Activated T-helper 9 cell treated with anti-CD3 and anti-CD28 coated beads, Interleukin-2, amount 50 U/mL, for 16 hours (primary cell): ENCODE measurements at places on chromosomes 7 and 10.

- DNase-seq, result no peak
Observed at GRCh38 chr10:114869520-114869892, 47.9 kb downstream of the FHIP2A start.

DNA sequence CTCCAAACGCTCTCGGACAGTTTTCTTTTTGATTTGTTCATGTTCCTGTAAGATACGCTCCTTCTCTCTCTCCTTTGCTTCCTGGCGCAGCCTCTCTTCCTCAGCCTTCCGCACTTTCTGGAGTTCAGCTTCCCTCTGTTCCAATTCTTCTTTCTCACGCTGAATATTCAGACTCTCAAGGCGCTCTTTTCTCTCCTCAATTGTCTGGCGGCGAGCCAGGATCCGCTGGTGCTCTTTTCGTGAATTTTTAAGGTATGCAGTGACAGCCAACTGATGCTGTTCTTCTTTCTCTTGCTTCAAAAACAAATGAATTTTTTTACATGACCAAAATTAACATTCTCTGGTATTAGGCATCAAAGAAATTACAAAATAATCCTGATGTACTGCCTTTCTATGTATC, 22.6 kb downstream of the EIF3A start:
- DNase-seq, result no peak

DNA sequence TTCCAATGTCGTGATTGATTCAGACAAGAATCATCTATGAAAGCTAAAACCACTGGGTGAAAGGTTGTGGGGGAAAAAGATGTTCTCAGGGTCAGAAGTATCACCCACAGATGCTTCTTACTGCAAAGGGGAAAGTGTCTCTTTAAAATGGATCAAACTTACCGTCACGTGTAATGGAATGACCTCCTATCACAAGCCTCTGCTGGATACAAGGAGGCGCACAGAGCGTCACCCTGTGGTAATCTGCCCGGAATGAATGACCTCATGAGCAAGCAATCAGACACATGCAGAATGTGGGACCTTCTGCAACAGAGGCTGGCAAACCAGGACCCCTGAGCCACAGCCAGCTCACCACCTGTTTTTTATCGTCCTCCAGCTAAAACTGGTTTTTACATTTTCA, 33.0 kb downstream of the WIPF3 start:
- no peak for DNase-seq

DNA sequence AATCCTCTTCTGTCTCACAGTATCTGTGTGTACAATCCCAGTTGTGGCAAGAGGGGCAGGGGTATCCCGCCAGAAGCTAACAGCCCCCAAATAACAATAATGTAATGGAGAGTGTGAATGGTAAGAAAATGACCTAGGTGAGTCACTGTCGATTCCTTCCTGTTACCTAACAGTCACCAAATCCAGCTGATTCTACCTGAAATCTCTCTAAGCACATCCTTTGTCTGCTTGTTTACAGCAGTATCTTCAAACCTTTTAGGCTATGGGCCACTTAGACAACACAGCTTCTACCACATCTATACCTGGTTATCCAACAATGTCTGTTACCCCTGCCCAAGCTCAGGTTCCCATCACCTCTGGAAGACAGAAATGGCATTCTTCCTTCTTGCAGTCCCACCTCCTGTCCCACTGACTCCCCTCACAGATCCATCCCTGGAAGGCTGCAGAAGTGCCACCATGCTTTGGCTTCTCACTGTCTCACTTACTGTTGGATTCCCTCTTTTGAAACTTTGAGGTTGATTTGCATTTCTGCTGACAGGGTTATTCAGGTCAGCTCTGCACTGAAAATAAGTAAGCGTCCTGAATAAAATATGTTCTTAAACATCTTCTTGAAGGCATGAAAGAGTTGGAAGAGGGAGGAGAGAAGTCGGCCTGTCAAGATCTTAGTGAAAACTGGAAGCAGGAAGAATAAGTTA, 13.1 kb downstream of the PIP4K2A start:
- no peak for DNase-seq

- no peak for DNase-seq
Observed at GRCh38 chr7:28891192-28891875, 66.8 kb downstream of the TRIL start.

- no peak for DNase-seq
Observed at GRCh38 chr7:133275446-133276095, 22.7 kb downstream of the EXOC4 start.

- DNase-seq, result no peak
Observed at GRCh38 chr10:60384011-60384410, 5.7 kb downstream of the ANK3 start.

GRCh38 chr7:135911099-135911498, 66.1 kb downstream of the MTPN start:
- no peak for DNase-seq

- DNase-seq, result no peak
Observed at GRCh38 chr10:86538547-86538946, 17.0 kb upstream of the WAPL start.

DNA sequence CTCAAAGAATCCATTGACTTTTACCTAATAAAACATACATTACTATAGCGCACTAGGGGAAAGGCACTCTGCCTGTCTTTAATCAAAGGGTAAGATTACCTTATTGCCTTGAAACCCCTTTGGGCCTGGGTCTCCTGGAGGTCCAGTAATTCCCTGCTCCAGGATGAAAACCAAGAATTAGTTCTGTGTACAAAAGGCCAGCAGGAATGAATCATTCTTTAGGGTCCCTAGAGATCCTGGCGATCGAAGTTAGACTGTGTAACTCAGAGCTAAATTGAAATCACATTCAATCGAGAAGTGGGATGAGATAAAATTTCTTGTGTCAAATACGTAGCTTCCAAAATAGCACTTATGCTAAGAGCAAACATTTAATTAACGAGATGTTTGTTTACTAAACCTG, 29.8 kb downstream of the COL28A1 start:
- no peak for DNase-seq
